Urothelium cell line (cell line): ENCODE measurements at places on chromosomes 5 and 9.
A peak's percentile ranks its signal among the peaks of the same experiment; 100 is the strongest.

GRCh38 chr5:84752780-84753179 lies 368.1 kb upstream of the EDIL3 start:
- DNase-seq, result no peak

DNA sequence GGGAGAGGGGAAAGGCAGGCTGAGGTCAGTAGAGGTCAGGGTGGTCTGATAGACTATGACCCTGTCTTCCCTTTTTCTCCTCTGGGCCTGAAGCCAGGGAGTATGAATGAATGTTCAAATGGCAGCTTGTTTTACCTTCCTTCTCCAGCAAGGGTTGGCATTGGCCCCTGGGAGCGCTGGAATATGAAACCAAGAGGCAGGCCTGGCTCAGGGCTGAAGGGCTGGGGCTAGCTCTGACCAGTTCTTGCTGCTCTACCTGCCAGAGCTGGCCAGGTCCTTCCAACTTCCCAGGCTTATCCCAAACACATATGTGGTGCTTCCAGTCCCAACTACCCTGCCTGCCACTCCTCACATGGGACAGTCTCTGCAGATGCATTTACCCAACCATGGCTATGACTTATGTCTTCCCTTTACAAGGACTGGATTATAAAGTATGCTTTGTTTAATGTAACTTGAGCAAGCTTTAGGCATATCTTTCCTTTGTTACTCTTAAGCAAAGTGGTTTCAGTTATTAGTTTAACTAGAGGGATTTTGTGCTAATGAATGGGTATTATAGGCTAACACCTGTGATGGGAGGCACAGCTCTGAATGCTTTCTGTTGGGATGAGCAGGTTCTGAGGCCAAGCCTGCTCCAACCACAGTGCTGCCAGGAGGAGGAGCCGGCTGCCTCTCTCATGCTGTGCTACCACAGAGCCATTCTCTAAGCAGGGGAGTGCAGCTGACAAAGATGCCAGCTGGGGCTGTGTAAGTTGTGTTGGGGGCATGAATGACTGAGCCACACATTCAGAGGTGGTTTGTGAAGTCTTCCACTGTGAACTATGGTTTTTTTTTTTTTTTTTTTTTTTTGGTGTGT lies 6.1 kb downstream of the CCNI2 start:
- DNase-seq, result no peak

- DNase-seq, result no peak
These were observed 55.9 kb upstream of the ANKRD55 start for GRCh38 chr5:56288873-56289601.

GRCh38 chr5:38776149-38776896 lies 69.5 kb upstream of the OSMR start:
- DNase-seq, result no peak

GRCh38 chr5:11305245-11305644 lies 544.2 kb upstream of the DAP start:
- DNase-seq, result no peak

DNA sequence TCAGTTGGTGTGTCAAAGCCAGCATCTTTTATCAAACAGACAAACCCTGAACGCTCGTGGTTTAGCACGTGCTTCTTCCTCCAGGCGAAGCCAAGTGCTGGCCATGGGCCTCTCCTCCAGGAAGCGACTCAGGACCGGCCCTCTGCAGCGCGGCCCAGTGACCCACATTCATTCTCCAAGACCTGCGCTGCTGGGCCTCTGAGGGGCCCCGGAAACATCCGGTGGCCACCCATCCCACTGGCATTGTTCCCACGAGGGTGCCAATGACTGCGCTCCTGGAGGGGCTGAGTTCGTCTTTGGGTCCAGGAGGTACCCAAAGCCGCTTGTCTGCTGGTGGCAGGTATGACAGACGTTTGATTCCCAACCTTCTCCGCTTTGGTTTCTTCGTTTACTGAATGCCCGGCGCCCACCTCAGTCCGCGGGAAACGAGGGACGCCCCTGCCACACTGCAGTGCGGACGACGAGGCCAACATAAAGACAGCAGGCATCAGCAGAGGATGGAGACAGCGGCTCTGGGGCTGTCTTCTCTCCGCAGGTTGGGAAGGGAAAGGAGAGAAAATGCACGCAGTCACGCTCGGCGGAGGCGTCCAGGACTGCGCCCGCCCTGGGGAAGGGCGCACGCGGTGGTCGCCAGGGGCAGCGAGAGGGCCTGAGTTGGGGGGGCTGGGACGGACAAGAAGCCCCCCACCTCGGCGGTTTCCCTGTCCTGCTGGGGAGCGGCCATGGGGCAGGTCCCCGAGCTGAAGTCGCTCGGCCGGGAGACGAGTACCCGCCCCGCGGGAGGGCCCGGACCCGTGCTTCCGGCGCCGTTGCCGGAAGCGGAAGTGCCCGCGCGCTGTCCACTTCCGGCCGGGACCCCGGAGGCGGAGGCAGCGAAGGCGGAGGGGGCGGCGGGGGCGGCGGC lies at the start of gene EXOC3:
Gene EXOC3, plus strand, starts transcription at position 842 of the 904 bp plus-strand sequence. CDS start 3,030 bp downstream, outside the sequence.
- DNase-seq, result peak; percentile 98

- no peak for DNase-seq
These were observed 105.6 kb upstream of the TXNDC8 start for GRCh38 chr9:110443146-110443865.

DNA sequence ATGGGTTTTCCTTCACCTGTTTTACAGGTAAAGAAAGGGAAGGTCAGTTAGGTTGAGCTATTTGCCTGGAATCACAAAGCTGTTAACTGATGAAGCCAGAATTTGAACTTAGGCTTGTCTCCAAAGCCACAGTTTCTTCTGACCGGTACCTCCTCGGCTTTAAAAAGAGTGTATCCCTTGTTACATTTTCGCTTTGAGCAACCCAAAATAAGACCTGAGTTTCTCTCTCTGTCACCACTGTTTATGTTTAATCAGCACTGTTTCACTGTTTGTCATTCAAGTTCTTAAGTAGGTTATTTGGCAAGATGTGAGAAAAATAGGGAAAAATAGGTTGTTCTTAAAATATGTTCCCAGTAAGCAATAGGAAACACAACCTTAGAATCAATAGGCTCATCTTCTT lies 84.6 kb downstream of the VCAN start:
- no peak for DNase-seq

- DNase-seq, result no peak
These were observed 1045.3 kb downstream of the TLE1 start for GRCh38 chr9:80644044-80644443.

DNA sequence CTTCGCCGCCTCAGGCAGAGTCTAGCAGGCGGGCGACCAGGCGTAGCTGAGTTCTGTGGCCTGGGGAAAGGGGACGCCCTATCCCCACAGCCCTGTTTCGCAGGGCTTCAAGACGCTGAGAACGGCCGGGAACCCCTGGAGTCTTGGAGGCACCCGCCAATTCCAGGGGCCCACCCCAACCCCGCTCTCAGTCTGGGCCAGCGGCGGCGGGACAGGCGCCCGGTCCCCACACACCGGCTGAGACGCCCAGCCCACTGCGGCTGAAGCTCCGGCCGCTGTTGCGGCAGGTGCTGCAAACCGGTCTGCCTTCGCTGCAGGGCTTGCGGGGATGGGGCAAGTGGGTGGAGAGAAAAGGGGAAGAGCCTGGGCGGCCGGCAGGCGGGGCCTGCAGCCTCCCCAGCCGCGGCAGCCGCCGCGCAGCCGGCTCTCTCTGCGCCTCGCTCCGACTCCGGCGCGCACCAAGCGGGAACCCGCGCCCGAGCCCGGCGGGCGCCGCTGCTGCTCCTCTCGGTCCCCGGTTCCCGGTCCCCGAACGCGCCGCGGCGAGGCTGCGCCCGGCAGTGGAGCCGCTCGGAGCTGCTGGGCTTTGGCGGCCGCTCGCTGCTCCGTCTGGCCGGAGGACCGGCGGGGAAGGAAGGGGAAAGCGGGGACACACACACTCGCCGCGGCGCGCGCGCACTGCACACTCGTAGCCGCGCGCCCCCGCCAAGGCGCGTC lies at the start of gene PIP5K1B:
Gene PIP5K1B, plus strand, starts transcription at position 427 of the 717 bp plus-strand sequence. CDS start 117,375 bp downstream, outside the sequence.
- DNase-seq, result peak; percentile 86

DNA sequence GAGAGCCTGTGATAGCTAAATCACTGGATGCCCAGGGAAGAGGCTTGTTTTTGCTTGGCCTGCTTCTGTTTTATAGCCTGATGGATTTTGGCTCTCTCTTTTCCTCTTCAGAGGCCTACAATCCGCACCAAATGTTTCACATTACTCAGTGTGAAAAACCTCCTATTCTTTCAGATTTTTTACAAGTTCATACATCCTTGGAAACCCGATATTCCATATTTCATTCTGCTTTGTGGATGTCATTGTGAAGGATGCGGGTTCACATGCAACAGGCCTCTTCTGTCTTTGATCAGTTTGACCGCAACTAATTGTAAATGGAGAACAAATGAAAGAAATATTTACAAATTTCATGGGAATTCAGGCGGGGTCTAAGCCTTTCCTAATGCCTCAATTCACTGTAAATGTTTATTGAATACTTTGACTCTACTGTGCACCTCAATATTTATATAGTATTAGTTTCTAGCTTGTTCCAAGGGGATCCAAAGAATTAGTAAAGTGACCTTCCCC lies 269.9 kb downstream of the DMRT2 start:
- DNase-seq, result no peak

DNA sequence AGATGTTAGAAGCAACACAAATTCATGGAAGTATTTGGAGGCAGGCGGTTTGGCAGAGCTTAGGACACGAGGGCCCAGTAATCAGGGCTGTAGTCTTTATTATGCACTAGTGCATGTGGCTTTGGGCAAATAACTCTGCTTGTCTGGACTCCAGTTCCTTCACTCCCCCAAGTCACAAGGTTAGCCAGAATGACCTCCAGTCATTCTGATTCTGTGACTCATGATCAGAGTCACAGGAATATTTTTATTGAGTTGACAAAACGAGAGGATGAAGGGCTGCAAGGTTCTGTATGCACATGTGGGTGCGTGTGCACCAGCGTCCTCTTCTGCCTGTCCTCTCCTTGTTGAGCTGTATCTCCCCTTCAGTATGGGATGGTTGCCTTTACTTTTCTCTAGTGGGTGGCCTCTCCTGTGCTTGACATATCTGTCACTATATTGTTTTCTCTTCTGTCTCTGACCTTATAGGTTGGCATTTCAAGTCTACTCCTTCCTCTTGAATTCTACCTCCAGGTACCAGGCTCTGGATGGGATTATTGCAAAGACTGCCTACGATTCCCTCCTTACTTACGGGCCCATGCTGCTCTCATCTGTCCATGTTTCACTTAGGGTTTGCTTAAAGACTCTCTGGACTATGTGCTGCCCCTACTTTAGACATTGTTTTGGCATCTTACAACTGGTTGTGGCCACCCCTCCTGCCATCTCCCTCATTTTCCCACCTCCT lies 94.6 kb downstream of the KDM4C start:
- DNase-seq, result peak; percentile 39

GRCh38 chr9:112174222-112174964 lies 704 bp downstream of the SUSD1 start:
- peak; percentile 79 for DNase-seq

DNA sequence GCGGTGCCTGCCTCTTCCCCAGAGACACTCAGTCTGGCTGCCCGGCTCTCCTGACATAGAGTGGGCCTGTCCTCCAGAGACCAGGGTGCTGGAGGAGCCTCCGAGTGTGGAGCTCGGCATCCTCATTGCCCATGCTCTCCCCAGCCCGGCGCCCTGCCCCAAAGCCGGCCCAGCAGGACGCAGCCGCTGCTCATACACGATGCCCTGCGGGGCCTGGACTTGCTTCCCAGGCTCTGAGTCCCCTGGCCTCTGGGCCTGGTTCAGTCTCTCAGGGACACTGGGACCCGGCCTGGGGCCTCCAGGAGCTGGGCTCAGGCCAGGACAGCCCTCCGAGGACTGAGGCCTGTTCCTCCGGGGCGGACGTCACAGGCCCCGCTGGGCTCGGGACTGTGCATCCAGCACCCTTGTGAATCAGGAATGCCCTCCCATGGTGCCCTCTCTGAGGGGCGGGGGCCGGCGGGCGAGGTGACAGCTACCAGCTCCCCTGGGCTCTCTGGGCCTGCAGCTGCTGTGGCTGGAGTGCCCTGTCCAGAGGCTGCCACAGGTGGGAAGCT lies 23.2 kb downstream of the TPPP start:
- no peak for DNase-seq

DNA sequence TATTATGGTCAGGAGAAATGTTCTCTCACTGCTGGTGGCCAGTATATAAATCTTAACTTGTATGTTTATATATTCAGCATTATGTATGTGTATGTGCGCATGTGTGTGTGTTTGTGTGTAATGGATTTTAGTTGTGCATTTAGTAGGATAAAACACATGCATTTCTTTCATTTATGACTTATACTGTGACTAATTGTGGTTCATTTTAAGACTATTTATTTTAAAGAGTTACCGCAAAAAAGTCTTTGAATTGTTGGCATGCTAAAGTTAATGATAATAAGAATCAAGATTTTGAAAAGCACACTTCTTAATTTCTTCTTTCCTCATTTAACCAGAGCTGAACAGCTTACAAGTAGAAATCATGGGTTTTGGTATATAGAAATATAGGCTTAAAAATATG lies 60.9 kb downstream of the RAI14 start:
- DNase-seq, result no peak

- no peak for DNase-seq
These were observed 79.6 kb upstream of the GRHPR start for GRCh38 chr9:37342895-37343294.

- DNase-seq, result peak; percentile 15
These were observed 281.6 kb downstream of the MAST4 start for GRCh38 chr5:66877843-66878242.

- DNase-seq, result no peak
These were observed 23.0 kb downstream of the ARRDC3 start for GRCh38 chr5:91359962-91360609.

GRCh38 chr9:14350349-14350728 lies 36.4 kb upstream of the NFIB start:
- no peak for DNase-seq

DNA sequence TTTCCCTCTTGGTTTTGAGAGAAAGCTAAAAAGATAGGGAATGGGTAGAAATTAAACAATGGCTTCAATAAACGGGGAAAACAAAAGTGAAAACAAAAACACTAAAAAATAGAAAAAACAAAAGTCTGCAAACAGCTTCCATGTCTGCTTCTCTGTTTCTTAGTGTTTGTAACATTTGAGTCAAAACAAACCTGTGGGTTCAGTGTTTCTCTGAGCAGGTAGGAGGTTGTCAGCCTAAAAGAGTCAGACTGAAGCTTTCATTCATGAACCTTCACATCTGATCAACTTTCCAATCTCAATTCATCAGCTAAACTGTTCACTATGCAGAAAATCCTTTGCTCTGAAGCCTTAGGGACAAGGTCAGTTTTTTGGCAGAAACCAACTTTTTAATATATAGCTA lies 102.5 kb upstream of the ADAMTS16 start:
- no peak for DNase-seq

- no peak for DNase-seq
These were observed 45.9 kb downstream of the MEGF9 start for GRCh38 chr9:120668399-120668798.

- no peak for DNase-seq
These were observed 43.3 kb downstream of the PUM3 start for GRCh38 chr9:2800394-2801179.

DNA sequence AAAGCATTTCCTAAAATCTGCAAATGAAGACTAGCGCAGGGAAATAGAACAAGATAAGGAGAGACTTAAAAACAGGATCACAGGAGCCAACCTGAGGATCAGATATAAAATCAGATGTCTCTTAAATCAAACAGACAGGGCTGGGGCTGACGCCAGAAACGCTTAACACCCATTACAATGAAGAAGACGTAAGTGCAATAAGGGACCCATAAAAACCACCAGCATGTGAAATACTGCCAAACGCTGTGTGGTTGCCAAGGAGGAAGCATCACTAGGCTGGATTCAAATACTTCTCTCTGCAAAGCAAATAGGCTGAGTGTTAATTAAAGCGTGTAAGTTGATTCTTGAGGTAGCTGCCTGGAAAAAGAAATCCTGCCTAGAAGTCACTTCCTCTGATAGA lies 74.4 kb upstream of the ATP10B start:
- DNase-seq, result peak; percentile 42

- peak; percentile 81 for DNase-seq
These were observed 165.3 kb downstream of the BNC2 start for GRCh38 chr9:16705111-16705604.

- DNase-seq, result no peak
These were observed 234.8 kb downstream of the PIK3R1 start for GRCh38 chr5:68450245-68450852.
